A549 treated with DMSO at 1 μM for 4 hours (cell line): ENCODE measurements at places on chromosomes 13 and 19. TPM values are rescaled to one million over a fixed set of nuclear protein-coding genes. Genes with fewer than 3 reads are reported as not detected.

CYP2F1 gene
- total RNA-seq = not detected in 5 replicates

PRKCG gene
- 4.4 to 6.6 TPM (median 6.0 TPM) in 5 replicates for total RNA-seq

TEX29 gene
- 0.16 to 0.32 TPM (median 0.17 TPM) in 3 of 5 replicates, not detected in the others for total RNA-seq

OR7C1 gene
- total RNA-seq = not detected in 5 replicates

OR7C2 gene
- not detected in 5 replicates for total RNA-seq

VWA8 gene
- total RNA-seq = 6.7 to 8.8 TPM (median 7.4 TPM) in 5 replicates

KLK11 gene
- total RNA-seq = not detected in 5 replicates

GPR18 gene
- not detected in 5 replicates for total RNA-seq

SPIB gene
- 0.21 to 0.56 TPM (median 0.42 TPM) in 5 replicates for total RNA-seq

TEX101 gene
- not detected in 5 replicates for total RNA-seq

ADAT3 gene
- 2.6 to 7.2 TPM (median 5.1 TPM) in 5 replicates for total RNA-seq

IGLON5 gene
- 0.02 to 0.09 TPM (median 0.05 TPM) in 3 of 5 replicates, not detected in the others for total RNA-seq
